ENCODE measurements at places on chromosomes 16 and 17.

GRCh38 chr16:1220841-1221627 is 4.0 kb downstream of the TPSG1 start:
- DNase-seq, result no peak

- DNase-seq, result peak; percentile 94
Observed at GRCh38 chr17:7836596-7837407, 2.8 kb downstream of the KDM6B start.

- DNase-seq, result no peak
Observed at GRCh38 chr17:79841369-79842135, 2.3 kb upstream of the CBX4 start.

DNA sequence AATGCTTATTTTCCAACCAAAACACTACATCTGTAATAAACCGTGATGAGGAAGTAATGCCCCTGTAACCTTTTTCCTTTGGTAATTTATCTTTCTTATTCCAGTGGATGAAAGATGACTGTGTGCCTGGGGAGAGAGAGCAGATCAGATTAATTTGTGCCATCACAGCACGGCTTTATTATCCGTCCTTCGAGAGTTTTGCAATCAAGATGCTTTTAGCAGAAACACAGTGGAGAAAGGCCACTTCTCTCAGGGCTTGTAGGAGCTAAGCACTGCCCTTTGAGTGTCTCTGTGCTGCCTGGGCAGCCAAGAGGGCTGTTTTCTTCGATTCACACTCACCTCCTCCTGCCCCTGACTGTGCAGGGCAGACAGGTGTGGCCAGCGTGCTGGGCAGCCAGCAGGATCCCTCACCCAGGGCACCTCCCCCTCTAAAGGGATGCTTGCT is 190.2 kb downstream of the PRKCA start:
- DNase-seq, result peak; percentile 64

- no peak for DNase-seq
Observed at GRCh38 chr17:40978575-40979151, 5.5 kb downstream of the KRT40 start.

DNA sequence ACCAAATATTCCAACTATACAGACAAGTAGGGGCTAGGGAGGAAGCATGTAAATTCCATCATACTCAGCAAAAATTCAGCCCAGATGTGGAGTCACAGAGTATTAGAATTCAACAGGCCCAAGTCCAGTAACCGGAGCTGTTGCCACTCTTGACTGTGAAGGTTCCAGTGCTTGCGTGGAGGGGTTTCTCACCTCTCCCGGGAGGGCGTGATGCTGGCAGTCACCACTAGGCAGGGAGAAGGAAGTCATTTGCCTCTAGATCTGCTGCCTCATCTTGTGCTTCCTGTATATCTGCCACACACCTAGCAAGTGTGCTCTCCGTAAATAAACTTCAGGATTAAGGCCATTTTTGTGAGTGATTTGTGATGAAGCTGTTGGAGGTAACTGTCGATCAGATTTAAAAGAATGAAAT is 1.0 kb upstream of the CKLF start:
- DNase-seq, result peak; percentile 31

DNA sequence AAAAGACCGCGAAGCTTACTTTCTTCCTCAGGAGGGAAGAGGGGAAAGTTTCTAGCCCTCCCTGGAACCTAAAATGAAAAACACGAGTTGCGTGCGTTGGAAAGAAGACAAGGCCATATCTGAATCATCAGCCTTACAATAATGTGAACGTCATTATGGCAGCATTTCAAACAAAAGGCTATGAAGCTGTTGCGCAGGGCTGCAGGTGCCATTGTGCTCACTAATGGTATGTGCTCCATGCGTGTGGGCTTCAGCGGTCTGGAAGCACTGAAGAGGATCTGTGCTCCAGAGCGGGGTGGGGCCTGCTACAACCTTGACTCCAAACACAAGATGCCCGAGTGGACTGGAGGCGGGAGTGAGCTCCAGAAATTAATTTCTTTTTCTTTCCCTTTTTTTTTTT is 12.1 kb upstream of the CYB5B start:
- no peak for DNase-seq

GRCh38 chr17:55567240-55568214 is 56.3 kb upstream of the SMIM36 start:
- no peak for DNase-seq

DNA sequence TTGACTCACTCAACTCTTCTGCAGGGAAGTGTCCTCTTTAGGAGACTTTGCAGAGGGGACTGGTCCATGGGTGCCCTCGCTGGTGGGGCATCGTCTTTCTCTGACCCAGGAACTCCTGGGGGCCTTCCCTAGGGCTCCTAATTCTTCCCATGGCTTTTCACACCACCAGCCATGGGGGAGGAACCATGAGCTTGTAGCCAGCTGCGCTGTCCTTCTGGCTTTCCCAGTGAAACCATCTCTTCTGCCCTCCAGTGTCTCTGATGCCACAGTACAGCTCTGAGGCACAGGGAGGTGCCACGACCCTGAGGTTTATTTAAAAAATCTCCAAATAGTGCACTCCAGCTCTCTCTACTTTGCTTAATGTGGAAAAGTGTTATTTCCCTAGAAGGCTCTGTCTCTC is 78.6 kb downstream of the SDR42E1 start:
- DNase-seq, result no peak

- no peak for DNase-seq
Observed at GRCh38 chr17:74573169-74573568, 5.9 kb upstream of the CD300H start.

- no peak for DNase-seq
Observed at GRCh38 chr17:56771975-56772374, 61.7 kb downstream of the C17orf67 start.

DNA sequence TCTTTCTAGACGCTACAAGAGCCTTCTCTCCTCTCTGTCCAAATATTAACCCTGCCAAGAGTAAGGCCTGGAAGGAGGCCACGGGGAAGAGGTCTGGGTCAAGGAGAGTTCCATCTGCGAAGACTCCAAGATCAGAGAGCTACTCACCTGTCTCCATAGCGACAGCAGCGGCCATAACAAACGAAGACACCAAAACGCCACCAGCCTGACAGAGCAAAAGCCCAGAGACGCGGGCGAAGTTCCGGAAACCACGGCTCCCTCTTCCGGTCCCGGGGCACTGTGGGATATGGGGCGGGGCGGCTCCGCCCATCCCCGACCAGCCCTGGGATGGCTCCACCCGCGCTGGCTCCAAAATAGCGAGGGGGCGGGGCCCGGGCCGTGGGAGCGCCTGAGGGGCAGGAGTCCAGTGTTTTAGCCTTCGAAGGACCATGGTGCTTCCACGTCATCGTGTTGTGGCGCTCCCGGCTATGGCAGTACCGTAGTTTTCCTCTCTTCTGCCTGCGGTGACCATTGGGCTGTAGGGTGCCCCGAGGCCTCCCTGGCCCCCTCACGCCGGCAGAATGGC is at the start of the genes C17orf100 and MED31:
Gene C17orf100, plus strand, starts transcription at position 409 of the 565 bp plus-strand sequence. Its CDS starts 152 bp downstream, at position 561.
Gene MED31, minus strand, starts transcription at position 252 of the 565 bp plus-strand sequence. Its CDS starts 77 bp downstream, at position 175.
- peak; percentile 90 for DNase-seq

DNA sequence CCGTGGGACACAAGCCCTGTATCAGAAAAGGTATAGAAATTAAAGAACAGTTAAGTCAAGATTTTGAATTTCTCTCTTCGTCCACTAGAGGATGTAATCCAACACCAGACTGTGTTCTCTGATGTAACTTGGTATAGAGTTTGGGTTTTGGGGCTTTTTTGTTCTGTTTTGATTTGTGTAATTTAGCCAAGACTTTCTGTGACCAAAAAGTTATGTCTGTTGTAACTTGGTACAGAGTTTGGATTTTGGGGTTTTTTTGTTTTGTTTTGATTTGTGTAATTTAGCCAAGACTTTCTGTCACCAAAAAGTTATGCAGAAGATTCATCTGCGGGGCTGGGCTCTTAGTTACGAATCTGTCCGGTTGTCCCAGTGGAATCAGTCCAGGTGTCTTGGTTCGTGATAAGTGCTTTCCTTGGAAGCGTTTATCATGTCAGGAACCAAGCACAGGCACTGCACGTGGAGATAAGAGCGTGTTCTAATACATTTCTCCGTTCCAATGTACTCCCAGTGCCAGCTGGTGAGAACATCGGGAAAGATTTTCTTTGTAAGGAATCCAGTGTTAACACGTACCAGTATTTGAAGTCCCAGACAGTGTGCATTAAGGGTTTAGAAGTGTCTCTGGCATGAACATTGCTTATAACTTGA is 44.1 kb upstream of the SEC14L1 start:
- peak; percentile 49 for DNase-seq

GRCh38 chr17:3693829-3694231 is 2.1 kb downstream of the P2RX5 start:
- DNase-seq, result no peak
